ENCODE measurements at places on chromosomes 6 and 20.

DNA sequence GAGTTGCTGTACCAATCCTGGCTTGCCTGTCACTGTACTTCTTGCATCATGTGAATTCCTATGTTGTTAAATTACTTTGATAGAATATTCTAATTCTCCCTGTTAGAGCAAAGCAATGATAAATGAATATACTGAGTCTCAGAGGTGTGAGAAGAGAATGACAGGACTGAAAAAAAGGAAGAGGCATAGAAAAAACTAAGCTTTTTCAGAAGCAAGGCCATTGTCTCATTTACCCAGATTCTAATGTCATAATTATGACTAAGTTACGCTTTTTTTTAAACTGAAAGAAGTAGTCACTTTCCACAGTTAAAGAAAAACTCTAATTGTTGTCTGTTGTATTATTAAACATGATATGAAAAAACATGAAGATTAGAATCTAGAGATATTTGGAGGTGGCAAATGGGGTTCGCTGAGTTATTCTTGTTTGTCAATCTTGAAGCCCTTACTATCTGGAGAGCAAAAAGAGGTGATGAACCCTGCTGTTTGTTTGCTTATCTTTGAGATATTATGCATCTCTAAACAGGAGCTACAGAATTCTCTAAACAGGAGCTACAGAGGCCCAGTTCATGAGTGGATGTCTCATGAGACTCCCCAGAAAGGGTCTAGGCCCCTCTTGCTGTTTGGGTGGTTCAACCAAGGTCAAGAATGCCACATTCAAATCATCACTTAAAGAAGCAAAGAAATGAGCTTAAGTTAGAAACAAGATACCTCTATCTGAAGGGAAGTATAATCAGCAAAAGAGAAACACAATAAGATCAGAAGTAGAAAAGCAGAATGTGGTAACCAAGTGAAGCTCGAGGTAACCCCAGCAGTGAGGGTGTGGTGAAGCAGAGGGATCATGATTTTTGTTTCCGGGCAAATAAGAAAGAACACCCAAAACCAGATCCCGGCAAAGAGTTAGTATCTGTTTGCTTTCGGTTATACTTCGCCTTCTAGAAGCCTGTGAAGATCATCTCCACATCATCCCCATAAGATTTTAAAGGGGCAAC is 33.3 kb upstream of the THEMIS start:
- no peak for DNase-seq

- DNase-seq = no peak
Measured at GRCh38 chr20:3247638-3248037, 8.6 kb upstream of the SLC4A11 start.

GRCh38 chr6:108655806-108656651 is 95.3 kb downstream of the FOXO3 start:
- DNase-seq = peak; percentile 79

DNA sequence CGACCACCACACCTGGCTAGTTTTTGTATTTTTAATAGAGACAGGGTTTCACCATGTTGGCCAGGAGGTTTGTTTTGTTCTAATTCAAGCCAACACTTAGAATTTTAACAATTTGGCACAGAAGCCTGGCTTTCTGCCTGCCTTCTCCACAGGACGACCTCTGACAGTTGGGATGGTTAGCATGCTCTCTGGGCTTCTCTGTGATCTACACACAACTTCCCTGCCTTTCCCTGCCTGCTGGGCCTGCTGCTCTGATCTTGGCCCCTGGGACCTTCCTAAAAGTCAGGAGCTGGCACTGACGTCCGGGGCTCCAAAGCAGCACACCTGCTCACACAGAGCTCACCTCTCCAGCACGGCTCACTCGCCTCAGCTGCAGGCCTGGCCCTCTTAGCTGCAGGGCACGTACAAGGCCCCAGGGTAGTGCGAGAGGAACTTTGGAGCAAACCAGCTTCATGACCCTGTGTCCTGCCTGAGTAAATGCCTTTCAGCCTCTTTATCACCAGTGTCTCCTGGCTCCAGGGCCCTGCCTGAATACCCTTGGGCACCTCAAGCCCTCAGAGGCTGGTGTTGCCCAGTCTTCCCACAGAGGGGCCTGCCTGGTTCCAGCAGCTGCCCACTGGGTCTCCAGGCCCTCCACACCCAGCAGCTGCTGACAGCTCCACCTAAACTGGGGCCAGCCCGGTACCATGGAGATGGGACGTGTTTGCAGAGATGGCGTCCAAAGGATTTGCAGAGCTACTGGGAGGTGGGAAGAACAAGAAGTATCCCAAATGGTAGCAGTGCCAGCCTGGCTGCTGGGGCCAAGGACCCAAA is 96.0 kb downstream of the PSMB1 start:
- no peak for DNase-seq

DNA sequence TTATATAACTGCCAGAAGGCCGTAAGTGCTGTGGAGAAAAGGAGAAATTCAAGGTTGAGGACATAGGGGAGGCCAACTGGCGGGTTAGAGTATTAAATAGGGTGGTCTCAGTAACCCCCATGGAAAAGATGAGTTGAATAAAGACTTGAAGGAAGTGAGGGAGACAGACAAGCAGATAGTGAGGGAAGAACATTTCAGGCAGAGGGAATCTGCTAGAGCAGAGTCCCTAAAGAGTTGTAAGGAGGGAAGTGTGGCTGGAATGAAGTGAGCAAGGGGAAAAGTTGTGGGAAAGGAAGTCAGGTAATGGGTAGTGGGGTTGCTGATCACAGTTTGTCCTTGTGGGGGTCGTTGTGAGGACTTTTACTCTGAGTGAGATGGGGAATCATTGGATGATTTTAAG is 1.4 kb downstream of the KIFC1 start:
- DNase-seq = no peak

- DNase-seq = no peak
Measured at GRCh38 chr6:113411011-113411410, 446.1 kb upstream of the MARCKS start.

DNA sequence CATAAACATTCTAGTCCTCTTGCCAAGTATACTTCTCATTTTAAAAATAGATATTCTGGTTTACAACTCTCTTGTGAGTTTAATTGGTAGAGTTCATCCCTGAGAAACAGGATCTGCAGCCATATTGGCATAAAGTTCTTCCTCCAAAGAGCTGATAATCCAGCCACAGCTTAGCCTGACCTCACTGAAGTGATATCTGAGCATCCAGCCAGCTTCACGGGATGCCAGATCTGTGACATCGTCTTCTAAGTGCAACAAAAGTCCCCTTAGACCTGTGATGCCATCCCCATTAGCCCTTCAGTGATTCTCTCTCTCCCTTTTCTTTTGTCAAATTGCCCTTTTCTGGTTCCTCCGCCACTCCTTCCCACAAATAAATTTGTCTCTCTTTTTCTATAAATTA is 180.6 kb upstream of the STXBP5 start:
- no peak for DNase-seq

- DNase-seq = no peak
Measured at GRCh38 chr6:116812051-116812650, 16.7 kb downstream of the GPRC6A start.
